Left renal pelvis (tissue), 4 donors: ENCODE measurements at places on chromosomes 11 and 22. TPM values are rescaled to one million over a fixed set of nuclear protein-coding genes. Genes with fewer than 3 reads are reported as not detected.

SYT13 gene
- 5.4 TPM for polyA plus RNA-seq

RIC3 gene
- polyA plus RNA-seq, result 6.6 TPM

MUC5AC gene
- polyA plus RNA-seq, result 0.01 TPM

OR8D1 gene
- not detected for polyA plus RNA-seq

POGLUT3 gene
- 47.4 TPM for polyA plus RNA-seq

BACE1 gene
- 58.7 TPM for polyA plus RNA-seq

GRCh38 chr11:28659716-28660348 lies 551.6 kb downstream of the METTL15 start:
- DNase-seq, result no peak

DNA sequence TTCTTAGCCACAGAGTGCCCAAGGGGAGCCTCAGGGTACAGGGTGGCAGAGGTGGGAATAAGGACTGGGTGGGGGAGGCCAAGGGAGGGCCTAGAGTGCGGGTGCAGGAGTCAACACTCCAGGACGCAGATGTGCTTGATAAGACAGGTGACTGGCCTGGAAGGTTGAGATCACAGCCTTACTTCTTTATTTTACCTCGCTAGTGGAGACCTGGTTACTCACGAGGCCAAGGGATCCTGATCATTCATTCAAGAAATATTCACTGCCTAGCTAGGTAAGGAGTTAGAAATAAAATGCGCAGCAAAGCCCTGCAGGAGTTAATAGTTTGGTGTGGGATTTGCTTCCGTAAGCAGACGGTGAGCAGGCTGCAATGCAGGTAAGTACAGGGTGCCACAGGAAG lies 13.2 kb upstream of the PEX26 start:
- DNase-seq, result no peak

- no peak for DNase-seq
Measured at GRCh38 chr22:50408311-50408710, 65.2 kb downstream of the PPP6R2 start.

DNA sequence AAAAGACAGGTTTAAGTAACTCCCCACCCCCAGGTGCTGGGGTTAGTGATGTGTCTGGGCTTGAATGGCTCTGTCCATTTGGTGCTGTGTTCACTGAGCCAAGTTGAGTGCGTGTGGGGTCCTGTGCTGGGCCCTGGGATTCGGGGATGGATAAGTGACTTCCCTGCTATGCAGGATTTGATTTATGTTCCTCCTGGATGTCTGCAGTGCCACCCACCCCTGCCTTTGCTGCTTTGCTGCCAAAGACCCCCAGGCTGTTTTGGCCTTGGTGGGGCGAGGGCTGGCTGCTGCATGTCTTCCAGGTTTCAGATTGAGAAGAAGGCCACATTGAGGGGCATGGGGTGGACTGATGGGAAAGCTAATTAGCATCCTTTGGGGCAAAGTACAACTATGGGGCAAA lies 77.9 kb upstream of the PARVG start:
- no peak for DNase-seq

DNA sequence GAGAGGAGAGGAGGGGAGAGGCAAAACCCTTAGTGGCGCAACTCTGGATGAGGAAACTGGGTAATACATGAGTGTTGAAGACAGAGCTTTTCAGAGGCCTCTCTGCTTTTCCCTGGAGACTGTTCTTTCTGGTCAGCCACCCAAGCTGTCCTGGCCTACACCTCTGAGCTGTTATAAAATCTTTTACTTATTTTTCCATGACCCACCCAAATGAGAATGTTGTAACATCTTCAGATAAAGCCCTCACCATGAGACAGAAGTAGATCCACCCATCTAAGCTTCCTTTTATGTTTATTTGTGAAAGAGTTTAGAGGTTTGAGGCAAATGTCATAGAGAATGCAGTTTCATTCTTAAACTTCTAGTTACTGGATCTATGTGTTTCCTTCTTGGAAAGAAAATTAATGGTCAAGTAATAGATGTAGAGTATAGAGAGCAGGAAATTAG lies 20.3 kb upstream of the APLP2 start:
- DNase-seq, result no peak

DNA sequence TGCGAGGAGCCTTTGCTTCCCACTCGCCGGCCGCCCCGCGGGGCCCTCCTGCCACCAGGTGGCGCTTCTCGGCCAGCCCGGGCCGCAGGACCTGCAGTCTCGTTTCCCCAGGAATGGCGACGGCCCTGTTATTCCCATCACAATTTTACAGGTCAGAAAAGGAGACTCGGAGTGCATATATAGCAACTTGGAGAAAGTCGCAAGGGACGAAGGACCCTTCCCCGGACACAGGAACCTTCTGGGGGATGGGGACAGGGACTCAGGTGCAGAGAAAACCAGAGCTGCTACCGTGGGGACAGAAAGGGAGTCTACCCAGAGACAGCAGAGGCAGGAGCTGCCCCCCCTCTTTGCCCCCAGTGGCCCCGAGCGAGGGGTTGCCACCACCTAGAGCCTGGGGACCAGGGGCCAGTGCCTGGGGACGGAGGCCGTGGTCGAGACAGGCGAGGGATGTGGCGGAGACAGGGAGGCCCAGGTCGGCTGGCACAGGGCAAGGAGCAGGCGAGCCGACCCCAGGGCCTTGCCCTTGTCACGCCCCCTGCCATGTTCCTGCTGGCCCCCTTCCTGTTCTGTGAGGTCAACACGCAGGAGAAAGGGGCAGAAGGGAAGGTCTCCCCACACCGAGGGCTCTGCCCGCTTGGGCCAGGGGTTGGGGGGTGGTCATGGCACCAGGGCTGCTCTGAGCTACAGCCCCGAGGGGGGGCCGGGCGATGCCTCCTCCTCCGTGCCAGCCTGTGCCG lies 3.5 kb upstream of the KRTAP5-6 start:
- DNase-seq, result peak; percentile 60

- DNase-seq, result no peak
Measured at GRCh38 chr11:78929207-78929905, 354.7 kb upstream of the NARS2 start.

GRCh38 chr11:33553486-33553885 lies 147.1 kb downstream of the C11orf91 start:
- no peak for DNase-seq

DNA sequence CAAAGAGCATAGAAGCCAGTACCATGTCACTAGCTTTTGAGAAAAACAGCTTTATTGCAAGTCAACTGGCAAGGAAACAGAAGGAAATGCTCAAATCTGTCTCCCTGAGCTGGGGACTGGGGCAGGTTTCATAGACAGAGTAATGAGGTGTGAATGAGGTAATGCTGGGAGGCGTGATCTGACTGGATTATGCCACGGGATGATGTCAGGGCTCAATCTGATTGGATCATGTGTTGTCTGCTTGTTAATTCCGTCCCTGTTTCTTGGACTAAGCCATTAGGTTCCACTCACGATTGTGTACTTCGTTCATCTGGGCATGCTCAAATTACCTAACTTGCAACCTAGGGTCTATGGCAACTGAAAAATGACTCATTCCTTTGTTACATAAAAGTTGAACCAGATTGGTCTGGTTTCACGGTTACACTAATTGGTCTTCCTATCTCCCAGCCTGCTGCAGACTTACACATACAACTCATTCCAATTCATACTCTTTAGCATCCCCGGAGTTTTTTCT lies 20.2 kb upstream of the OR10A5 start:
- DNase-seq, result no peak

DNA sequence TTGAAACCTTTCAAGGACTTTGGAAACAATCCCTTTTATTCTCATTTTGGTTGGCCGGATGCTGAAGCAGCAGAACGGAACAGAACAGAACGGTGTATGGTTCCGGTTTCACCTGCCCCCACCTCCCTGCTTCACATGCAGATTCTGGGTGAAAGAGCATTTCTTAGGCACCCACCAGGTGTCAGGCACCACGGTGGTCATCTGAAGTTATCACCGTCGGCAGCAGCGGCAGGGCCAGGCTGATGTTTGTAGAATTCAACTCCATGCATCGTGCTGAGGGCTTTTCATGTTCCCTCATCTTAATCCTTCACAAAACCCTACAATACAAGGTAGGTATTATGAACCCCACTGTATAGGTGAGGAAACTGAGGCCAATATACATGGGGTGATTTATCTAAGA lies 13.6 kb upstream of the PHF21B start:
- DNase-seq, result no peak

DNA sequence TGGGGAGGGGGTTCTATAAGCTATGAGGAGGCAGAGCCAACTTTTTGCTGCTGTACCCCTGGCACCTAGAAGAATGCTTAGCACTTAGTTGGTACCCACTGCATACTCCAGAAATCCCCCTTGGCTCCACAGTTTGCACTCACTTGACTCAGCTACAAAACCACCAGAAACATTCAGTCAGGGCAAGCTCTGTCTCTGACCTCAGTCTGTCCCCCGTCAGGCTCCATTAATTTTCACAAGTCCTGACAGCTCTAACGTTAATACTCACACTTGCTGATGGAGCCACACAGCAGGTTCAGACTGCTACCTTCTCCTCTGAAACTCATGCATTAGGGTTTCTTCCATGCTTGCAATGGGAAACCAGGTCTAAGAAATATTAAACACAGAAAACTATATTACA lies 81.7 kb downstream of the MPPED2 start:
- no peak for DNase-seq

- no peak for DNase-seq
Measured at GRCh38 chr22:21105294-21105693, 59.5 kb downstream of the LRRC74B start.

DNA sequence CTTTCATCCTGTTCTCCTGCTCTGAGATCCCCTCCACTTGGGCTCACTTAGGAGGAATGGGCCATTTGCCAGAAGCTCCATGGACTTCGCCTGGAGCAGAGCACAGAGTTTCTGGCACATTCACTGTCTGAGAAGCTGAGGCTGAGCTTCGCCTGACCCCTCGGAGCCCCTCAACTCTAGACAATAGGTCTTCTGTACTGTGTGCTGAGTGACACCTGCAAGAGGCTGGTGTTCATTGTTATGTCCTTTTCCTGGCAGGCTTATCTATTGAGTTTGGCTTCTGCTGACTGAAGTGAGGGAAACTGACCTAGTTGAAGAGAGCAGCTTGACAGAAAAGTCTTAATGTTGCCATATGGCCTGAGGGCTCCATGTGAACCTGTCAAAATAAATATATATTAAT lies 124.3 kb downstream of the EHF start:
- DNase-seq, result no peak

DNA sequence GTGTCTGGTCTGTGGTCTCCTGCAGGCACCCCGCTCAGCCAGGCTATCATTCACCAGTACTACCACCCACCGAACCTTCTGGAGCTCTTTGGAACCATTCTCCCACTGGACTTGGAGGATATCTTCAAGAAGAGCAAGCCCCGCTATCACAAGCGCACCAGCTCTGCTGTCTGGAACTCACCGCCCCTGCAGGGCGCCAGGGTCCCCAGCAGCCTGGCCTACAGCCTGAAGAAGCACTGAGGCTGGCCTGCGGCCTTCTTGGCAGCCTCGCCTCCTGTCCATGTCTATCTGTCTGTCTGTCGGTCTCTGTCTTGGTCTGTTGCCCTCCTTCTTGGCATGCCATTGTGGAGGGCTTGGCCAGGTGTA lies 27.9 kb downstream of the INCENP start:
- no peak for DNase-seq

DNA sequence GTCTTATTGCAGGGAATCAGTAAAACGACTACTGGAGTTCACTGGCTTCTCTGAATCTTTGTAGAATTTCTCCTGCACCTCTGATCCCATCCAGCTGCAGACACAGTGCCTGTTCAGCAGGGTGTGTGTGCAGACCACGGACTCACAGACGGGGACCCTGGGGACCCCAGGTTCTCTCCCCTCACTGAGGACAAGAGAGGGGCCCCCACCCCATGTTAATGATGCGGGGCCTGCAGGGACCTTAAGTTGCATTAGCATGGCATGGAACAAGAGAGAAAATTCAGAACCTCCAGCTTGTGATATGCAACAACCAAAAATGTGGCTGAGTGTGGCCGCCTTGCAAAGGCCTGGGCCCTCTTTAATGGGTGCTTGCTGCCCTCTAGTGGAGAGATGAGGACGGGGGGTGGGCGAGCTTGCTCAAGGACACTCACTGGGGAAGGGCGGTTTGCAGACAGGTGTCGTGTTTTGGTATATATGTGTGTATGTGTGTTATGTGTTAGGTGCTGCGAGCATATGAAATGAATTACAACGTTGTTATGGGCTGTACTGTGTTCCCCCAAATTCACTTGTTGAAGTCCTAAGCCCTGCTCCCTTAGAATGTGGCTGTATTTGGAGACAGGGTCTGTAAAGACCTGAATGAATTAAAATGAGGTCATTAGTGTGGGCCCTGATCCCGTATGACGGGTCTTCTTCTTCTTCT lies 84.4 kb upstream of the SEPTIN5 start:
- DNase-seq, result peak; percentile 74

- DNase-seq, result no peak
Measured at GRCh38 chr22:21970800-21971617, 11.6 kb downstream of the TOP3B start.

DNA sequence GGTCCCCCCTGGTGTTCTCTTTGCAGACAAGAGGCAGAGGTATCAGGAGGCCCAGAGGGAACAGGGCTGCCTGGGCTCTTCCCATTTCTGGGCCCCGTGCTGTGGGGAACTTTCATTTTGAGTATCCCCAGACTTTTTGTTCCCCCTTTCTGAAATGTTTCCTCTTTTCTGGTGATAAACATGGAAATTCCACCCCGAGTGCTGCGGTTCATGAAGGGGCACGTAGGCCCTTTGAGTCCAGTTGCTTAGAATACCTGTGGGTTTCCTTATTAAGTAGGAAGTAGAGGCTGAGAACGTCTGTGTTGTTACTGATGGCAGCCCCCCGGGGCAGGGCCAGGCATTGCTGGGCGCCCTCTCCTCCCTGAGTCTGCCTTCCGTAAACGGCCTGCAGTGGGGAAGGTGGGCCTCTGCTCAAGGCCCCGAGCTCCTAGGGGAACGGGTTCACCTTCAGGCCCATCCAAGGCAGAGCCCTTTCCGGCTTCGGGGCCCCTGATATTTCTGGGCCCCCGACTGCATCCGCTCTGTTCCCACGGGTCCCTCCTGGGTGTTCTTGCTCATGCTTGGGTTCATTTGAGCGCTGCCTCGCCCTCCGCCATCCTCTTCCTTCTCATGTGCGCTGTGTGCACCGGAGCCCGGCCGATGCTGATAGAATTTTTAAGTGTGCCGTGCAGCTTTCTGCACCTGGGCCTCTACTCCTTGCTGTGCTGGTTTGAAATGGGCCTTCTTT lies 12.0 kb downstream of the TBC1D22A start:
- DNase-seq, result no peak

DNA sequence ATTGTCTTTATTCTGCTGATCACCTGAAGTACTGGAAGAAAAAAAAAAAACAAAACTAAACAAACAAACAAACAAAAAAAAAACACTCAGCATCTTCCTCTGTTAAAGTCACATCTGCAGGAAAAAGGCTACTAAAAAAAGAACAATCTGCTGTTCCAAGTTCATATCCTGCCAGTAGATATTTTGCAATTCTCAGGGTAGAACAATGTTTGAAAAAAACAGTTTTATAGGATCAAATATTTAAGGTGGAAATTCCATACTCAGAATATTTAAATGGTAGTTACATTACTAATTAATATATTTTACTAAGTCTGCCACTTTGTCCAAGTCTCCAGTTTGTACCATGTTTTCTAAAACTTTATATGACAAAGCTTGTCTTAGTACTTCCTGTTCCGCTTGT lies 175.2 kb downstream of the SBF2 start:
- no peak for DNase-seq

GRCh38 chr11:117839380-117839881 lies 14.9 kb upstream of the FXYD2 start:
- DNase-seq, result no peak

GRCh38 chr11:20047006-20047768 lies 113.1 kb downstream of the DBX1 start:
- no peak for DNase-seq
